ENCODE measurements at places on chromosomes 3 and 15.

- no peak for DNase-seq
Observed at GRCh38 chr3:76016111-76016510, 230.8 kb upstream of the ZNF717 start.

GRCh38 chr3:57500506-57500905 is 43.6 kb downstream of the DNAH12 start:
- no peak for DNase-seq

- no peak for DNase-seq
Observed at GRCh38 chr3:168081171-168081771, 14.5 kb downstream of the GOLIM4 start.

- no peak for DNase-seq
Observed at GRCh38 chr15:93321881-93322282, 232.9 kb upstream of the RGMA start.

DNA sequence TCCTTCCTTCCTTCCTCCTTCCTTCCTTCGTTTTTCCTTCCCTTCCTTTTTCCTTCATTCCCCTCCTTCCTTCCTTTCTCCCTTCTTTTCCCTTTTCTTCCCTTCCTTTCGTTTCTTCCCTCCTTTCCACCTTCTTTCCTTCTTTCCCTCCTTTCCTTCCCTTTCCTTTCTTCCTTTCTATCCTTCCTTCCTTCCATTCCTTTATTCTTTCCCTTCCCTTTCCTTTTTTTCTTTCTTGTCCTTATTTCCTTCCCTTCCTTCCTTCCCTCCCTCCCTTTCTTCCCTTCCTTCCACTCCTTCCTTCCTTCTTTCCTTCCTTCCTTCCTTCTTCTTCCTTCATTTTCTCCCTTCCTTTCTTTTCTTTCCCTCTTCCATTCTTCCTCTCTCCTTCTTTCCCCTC is 394.6 kb downstream of the GABRB3 start:
- no peak for DNase-seq

GRCh38 chr3:4523710-4524698 is 30.9 kb downstream of the ITPR1 start:
- no peak for DNase-seq

GRCh38 chr3:31576521-31576920 is 43.8 kb downstream of the STT3B start:
- DNase-seq: no peak

DNA sequence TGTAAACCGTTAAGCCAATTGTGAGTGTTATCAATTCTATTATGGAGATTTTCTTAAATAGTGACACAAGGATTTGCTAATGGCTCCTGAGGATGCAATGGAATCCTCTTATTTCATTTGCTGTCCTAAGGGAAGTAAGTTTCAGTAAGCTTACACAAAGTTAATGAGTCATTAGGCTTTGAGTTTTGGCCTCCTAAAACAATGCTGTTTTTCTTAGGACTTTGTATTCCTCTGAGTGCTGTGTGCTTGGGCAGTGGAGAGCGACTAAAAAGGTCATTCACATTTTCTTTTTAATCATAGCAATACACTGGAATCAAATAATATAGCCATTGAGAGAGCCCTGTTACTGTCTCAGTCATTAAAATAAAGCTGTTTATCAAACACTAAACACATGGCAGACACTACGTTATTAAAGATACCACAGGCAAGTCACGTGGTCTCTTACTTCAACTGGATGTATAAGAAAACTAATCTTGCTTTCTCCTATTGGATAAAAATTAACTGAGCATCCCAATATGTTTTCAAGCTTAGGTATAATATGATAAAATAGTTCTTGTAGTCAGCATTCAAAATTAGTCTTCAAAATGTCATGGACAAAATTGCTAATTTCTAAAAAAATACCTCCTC is 290.8 kb downstream of the NLGN1 start:
- DNase-seq: no peak

DNA sequence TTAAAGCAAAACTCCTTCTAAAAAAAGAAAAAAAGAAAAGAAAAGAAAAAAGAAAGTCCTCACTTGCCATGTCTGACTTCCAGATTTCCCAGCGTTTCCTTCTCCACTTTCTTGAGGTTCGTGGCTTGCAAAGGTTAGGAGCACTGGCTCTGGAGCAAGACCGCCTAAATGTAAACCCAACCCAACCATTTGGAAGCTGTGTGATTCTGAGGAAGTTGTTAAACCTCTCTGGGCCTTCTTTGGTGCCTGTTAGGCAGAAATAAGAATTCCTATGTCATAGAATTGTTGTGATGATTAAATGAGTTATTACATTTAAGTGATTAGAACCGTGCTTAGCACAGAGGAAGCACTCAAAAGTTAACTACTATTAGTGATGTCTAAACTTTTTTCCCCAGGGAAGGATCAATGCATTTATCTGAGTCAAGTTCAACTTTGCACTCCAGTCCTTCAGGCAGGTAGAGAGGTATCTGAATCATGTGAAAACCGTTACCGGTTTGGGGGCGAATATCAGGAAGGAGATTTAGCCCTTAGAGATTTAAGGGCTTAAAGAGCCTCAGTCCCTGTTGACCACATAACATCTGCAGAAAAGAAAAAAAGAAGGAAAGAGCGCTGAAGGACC is 78.3 kb upstream of the HES1 start:
- no peak for DNase-seq

DNA sequence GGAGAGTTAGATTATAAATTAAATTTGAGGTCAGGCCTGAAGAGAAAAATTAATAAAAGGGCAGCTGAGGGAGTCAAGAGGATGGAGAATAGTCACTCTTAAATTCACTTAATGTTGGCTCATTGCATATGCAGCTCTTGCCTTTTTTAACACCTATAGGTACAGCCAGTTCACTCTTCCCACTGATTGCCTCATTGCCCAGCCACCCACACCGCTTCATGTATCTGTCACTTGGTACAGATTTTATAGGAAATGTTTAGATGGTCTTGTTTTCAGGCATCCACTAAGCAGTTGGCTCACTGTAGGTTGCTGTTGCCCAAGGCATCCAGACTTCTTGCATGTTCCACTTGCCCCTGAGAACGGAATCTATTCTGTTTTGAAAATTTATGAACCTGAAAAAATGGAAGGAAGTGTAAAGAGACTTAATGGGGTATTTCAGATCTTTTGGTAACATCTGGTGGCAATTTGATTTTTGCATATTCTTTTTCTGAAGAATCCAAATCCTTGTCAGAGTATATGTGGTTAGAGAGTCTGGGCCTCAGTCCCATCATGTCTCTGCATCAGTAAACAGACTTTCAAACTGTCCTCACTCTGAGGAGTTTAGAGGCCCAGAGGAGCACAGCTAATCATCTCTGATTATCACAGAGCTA is 151.9 kb downstream of the RBPMS2 start:
- no peak for DNase-seq

- no peak for DNase-seq
Observed at GRCh38 chr15:58043192-58043903, 22.2 kb downstream of the ALDH1A2 start.

DNA sequence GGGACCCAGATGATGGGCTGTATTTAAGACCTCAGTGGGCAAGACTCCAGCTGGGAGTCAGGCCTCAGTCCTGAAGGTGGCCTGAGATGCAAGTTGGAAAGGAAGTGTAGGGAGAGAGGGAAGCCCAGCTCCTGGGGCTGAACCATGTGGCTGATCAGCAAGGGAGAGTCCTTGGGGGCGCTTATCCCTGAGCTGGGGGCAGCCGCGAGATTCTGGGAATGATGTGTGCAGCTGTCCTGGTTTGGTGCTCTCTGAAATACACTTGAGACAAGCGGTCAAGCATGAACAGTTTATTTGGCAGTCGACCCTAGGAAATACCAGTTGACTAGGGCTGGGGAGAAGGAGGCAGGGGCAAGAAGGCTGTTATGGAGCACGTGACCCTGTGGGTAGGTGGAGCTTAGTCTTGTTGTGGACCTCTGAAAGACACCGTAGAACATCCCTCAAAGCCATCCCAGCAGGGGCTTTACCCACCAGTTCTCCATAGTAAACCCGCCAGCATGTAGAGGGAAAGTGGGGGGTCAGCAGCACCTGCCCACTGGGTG is 41.8 kb upstream of the SLC6A11 start:
- no peak for DNase-seq

GRCh38 chr3:107976202-107976800 is 114.5 kb downstream of the CD47 start:
- DNase-seq: no peak

- DNase-seq: no peak
Observed at GRCh38 chr3:62238431-62238830, 134.9 kb downstream of the FEZF2 start.

Measured in GM12891 (cell line).